ENCODE measurements at places on chromosomes 11 and 22. TPM values are rescaled to one million over a fixed set of nuclear protein-coding genes. Genes with fewer than 3 reads are reported as not detected.

Gene MS4A4E
- total RNA-seq: not detected

Gene FJX1
- 92.3 TPM for total RNA-seq

Gene SPDYC
- total RNA-seq: not detected

Gene SLC35F2
- 43.8 TPM for total RNA-seq

DNA sequence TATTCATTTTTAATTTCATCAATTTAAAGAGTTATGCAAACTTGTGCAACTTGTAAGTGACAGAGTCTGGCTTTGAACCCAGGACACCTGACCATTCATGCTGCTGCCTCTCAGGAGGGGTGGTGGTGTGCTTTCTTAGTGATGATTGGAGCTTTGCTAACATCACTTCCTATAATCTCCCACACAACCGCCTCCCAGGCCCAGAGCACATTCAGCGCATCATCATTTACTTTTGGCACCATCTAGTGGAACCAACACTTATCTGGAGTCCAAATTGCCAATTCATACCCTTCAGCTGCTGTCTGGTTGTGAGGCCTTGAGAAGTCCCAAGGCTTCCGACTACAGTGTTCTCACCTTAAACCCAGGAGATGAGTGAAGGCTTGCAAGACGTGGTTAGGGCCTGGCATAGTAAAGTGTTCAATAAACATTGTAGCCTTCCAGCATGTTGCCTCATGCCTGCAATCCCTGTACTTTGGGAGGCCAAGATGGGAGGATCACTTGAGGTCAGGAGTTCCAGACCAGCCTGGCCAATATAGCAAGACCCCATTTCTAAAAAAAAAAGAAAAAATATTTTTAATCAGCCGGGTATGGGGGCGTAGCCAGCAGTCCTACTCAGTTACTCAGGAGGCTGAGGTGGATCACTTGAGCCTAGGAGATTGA lies 1.1 kb upstream of the TTLL1 start:
- peak; percentile 88 for DNase-seq

DNA sequence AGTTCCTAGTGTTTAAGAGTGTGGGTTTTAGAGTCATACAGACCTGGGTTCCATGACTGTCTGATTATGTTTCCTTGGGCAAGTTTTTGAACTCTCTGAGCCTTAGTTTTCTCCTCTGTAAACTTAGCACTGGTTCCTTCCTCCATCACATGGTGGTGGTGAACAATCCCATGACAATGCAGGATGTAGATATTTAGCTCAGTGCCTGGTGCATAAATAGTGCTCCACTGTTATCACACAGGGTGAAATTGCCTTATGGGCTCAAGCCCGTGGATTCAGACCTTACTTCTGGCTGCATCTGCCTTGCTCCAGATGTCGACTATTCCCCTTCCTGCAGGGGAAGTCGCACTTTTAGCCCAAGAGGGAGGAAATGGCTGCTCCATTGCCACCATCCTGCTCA lies 62.7 kb downstream of the LDLRAD3 start:
- no peak for DNase-seq

DNA sequence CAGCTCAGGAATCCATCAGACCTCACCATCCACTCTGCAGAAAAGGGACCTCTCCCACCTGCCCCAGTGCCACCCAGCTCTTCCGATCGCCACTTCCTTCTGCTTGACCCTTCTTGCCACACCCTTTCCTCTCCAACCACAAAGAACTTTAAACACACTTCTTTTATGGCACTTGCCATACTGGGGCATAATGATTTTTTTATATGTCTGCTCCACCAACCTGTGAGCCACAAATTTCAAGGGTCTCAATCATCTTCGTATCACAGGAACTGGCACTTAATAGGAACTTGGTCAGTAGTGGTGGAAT lies 11.7 kb upstream of the MYH9 start:
- DNase-seq: no peak

GRCh38 chr11:45942381-45942780 lies 19.9 kb downstream of the LARGE2 start:
- DNase-seq: no peak

- DNase-seq: no peak
Observed at GRCh38 chr11:64207256-64208085, 950 bp downstream of the FERMT3 start.

GRCh38 chr22:19868773-19869471 lies 14.2 kb upstream of the GNB1L start:
- DNase-seq: peak; percentile 72

DNA sequence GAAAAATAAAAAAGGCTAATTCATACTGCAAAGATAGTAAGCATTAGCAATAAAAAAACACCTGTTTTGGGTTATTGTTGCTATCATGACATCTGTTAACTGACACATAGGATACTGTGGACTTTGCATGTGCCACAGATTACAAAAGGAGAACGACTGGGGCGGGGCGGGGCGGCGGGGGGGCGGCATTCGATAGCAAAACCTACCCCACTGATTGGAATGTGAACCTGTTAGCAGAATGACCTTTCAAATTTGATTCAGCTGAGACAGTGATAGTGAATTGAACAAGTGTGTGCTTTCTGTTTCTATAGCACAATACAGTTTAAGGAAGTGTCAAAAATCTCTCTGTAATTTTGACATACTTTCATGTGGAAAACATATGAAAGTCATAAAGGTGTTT lies 14.9 kb downstream of the MMP20 start:
- DNase-seq: no peak

Data from foreskin keratinocyte (primary cell).